Type B pancreatic cell (in vitro differentiated cells): ENCODE measurements at places on chromosomes 3 and 15. TPM values are rescaled to one million over a fixed set of nuclear protein-coding genes. Genes with fewer than 3 reads are reported as not detected.

DNA sequence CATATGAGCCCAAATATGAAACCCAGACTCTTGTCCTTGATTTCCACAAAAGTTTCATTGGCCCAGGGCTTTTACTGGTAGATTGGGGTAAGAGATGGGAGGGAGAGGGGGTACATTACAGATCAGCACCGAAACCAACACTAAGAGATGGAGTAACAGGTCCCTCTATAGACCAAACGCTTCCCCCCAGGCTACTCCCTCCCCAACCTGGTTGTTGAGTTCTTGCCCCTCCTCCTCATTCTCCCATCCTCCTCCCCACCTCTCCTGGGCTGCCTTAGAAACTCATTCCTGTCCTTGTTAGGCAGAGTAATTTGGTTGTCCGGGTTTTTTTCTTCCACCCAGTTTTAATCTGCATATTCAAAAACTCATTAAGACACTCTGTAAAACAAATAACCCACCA lies 74.1 kb downstream of the MESD start:
- DNase-seq, result no peak
- no peak overlapping the region for H3K4me3 ChIP-seq

DNA sequence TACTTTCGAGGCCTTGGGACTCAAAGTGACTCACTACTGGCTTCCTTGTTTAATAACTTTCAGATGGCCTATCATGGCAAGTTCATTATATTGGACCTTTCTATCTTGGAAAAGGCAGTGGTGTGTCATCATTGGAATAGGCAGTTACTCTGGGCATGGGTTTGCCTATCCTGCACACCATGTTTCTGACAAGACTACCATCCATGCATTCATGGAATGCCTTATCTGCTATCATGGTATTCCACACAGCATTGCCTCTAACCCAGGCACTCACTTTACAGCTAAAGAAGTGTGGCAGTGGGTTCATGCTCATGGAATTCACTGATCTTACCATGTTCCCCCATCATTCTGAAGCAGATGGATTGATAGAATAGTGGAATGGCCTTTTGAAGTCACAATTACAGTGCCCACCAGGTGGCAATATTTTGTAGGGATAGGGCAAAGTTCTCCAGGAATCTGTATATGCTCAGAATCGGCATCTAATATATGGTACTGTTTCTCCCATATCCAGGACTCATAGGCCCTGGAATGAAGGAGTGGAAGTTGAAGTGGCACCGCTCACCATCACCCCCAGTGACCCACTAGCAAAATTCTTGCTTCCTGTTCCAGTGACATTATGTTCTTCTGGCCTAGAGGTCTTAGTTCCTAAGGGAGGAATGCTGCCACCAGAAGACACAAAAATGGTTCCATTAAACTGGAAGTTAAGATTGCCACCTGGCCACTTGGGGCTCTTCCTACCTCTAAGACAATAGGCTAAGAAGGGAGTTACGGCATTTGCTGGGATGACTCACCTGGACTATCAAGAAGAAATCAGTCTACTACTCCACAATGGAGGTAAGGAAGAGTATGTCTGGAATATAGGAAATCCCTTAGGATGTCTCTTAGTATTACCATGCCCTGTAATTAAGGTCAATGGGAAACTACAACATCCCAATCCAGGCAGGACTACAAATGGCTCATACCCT lies 1161.4 kb downstream of the SI start:
- no peak overlapping the region for H3K4me3 ChIP-seq
- H3K4me1 ChIP-seq, result no peaks in the 10 kb centered on the region
- no peaks in the 10 kb centered on the region for H3K36me3 ChIP-seq
- H3K27ac ChIP-seq, result no peak overlapping the region

DNA sequence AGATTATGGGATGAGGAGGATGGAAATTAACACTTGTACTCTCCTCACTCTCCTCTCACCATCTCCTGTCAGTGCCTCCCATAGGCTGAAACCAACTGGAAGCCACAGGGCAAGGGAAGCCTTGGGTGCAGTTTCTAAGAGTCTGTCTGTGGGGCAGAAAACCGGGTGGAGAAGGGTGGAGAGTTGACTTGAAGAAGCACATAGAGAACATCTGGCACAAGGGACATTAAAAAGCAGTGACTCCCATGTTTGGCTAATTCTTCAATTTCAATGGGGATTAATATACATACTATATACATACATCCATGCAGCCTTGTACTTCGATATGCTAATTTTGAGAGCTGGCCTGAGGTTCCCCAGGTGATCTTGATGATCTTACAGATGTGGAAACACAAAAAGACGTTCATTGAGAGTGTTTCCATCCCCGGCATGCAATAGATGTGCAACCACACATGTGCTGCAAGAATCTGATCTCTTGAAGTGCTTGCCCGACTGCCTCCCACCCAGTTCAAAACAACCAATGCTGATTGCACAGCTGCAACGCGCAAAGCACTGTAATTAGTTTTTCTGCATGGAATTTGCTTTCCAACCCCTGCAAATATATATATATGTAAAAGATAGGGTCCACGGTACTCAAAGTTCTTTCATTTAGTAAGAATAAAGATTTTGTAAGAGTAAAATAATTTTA lies 121.9 kb upstream of the TMC3 start:
- no peak for DNase-seq
- H3K27me3 ChIP-seq, result peaks cover 8% of the 10 kb centered on the region

Gene FRG2C
- total RNA-seq, result not detected in 2 replicates

Gene AHSG
- total RNA-seq, result 0.27 and 0.74 TPM in 2 replicates
